ENCODE measurements at places on chromosomes 1 and 21.

DNA sequence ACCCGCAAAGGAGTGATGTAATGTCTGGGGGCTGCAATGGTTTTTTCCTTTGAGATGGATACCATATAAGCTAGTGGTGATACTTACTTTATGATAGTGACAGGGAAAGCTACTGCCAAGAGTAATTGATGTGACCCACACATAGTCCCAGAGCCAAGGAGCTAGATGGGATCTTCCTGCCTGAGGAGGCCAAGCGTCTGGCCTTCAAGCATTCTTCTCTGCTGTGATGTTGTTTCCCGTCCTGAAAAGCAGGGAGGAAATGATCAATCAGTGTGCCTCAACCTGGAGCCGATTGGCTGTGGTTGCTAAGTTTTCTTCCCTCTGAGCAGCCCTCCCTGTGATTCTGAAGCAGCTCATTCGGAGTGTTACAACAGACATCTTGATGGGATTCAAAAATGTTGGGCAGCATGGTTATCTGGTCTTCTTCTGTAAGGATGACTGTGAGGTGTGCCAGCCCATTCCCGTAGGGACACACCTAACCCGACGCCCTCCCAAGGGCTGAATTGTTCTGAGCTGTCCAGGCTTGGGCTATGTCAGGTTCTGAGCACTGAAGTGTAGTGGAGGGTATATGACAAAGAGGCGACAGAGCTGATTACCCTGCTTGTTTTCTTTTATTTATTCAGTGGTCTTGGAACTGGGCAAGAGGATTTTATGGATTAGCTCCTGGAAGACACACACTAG lies 56.7 kb downstream of the UCK2 start:
- no peak for DNase-seq

GRCh38 chr21:37535130-37535529 lies 168.6 kb downstream of the DYRK1A start:
- no peak for DNase-seq

DNA sequence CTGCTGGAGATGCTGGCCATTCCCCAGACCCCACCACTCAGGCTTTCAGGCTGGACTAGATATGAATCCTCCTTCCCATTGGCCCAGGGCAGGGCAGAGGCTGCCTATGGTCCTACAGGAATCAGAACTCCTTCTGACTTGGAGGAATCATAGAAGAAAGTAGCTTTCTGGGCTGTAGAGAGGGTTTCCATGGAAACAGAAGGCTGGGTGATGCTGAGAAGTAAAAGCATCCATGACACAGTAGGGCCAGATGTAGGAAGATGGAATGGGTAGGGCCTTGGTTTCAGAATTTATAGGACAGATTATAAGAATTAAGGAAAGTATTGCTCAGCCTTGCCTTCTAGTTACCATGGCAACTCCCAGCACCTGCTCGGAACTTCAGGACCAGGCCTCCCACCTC lies 9.0 kb downstream of the NT5C1A start:
- DNase-seq = no peak

DNA sequence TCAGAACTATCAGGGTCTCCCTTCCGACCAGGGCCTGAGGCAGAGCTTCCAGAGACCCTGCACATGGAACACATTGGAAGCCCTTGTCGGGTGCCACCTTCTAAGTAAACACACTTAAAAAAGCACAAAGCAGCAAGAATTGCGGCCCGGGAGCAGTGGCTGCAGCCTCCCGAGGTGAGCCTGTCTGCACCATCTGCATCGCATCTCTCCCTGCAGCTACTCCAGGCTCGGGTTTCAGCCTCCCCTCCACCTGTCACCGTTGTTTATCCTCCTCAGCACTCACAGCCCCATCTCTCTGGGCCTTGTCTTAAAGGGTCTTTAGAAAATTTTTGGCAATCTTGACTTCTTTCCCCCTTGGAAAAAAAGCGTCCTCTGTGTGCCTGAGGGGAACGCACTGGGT lies 95.1 kb upstream of the ARHGEF16 start:
- DNase-seq = no peak

DNA sequence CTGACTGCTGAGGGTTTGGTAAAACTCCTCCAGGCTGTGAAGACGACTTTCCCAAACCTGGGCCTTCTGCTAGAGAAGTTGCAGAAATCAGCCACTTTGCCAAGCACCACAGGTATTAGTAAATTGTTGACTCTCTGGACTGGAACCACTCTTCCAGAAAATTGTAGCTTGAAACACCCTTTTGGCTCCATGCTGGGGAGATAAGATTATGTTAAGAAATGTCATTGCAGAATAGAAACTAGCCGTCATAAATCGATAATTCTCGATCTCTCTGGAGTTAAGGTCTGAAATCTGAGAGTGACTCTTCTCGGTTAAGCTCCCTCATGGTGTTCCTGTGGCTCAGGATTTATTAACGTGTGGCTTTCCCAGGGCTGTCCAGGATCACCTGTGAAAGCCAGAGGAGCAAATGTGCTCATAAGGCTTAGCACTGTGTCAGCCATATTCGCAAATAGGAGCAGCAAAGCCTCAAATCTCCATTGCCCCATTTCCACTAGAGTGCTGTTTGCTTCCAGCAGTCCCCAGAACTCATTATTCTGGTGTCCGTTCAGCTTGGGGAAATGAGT lies 54.6 kb downstream of the ZBTB40 start:
- DNase-seq = no peak

DNA sequence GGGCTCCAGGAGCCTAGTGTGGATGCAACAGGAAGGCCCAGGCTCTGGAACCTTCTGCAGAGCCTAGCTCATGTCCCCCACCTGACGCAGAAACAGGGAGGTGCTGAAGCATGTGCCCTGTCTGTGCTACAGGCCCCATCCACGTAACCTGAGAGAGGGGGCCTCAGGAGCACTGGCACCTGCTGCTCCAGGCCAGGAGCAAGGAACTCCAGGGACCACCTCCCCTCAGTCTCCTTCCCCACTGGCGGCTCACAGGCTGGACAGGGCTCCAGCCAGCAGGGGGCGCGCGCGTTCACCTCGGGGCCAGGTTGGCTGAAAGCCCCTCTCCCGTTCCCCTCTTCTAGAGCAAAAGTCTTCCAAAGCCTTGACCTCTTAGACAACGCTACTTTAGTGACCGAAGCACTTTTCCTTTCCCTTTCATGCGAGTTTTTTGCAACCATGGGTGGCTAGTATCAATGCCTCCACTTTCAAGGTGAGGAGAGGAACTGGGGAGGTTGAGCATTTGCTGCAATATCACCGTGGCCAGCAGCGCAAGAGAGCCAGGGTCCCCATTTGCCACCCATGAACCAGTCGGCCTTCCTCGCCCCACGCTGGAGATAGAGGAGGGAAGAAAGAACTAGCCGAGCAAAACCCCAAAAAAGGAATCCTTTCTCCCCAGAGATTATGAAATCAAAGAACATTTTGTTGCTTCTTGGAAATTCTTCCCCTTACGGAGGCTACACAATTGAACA lies 52.4 kb upstream of the GPR157 start:
- peak; percentile 70 for DNase-seq

- DNase-seq = no peak
Measured at GRCh38 chr1:165443539-165444311, 1.2 kb downstream of the RXRG start.

DNA sequence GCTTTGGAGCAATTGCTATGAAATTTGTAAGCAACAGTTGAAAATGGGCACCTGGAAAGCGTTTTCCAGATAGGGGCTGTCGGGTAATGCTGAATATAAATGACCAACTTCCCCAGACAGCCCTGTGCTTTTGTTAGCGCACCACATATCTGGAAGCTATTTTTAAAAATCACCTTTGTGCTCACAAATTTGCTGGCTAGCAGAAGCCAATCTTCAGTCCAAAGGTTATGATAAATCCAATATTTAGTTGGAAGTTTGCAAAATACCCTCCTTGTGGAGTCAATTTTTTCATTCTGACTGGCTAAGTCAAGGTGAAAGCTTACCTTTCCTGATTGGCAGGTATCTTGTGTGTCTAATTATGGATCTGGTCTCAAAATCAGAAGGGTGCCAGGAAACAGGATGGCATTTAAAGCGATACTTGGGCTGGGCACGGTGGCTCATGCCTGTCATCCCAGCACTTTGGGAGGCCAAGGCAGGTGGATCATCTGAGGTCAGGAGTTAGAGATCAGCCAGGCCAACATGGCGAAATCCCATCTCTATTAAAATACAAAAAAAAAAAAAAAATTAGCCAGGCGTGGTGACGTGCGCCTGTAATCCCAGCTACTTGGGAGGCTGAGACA lies 124.1 kb upstream of the AJAP1 start:
- DNase-seq = no peak

- DNase-seq = no peak
Measured at GRCh38 chr1:52926864-52927211, 238 bp upstream of the SCP2 start.

- DNase-seq = no peak
Measured at GRCh38 chr1:50252196-50252595, 143.5 kb downstream of the ELAVL4 start.

DNA sequence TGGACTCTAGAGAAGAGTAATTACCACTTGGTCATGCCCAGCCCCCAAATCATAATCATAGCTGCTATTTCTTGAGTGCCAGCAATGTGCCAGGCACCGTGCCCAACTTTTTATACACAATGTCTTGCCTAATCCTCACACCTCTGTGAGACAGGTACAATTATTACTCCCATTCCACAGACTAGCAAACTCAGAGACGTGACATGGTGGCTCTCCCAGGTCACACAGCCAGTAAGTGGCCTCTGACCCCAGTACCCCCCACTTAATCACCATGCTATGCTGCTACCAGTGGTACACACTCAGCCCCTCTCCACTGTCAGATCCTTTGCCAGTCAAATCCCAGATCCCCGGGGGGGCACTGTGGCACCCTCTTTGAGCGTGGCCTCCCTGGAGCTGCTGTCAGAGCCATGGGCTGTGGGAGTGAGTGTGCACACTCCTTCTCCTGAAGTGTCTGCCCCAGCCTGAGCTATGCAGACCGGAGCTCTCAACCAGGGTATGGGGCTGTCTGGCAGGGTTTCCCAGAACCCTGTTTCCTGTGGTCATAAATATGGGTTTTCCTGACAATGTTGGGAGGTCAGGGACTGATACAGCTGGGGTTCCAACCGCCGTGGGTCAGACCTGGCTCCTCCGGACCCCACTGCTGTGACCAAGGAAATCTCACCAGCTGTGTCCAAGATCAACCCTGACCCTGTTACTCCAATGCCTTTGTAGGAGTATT lies 51.8 kb downstream of the LACTBL1 start:
- no peak for DNase-seq

DNA sequence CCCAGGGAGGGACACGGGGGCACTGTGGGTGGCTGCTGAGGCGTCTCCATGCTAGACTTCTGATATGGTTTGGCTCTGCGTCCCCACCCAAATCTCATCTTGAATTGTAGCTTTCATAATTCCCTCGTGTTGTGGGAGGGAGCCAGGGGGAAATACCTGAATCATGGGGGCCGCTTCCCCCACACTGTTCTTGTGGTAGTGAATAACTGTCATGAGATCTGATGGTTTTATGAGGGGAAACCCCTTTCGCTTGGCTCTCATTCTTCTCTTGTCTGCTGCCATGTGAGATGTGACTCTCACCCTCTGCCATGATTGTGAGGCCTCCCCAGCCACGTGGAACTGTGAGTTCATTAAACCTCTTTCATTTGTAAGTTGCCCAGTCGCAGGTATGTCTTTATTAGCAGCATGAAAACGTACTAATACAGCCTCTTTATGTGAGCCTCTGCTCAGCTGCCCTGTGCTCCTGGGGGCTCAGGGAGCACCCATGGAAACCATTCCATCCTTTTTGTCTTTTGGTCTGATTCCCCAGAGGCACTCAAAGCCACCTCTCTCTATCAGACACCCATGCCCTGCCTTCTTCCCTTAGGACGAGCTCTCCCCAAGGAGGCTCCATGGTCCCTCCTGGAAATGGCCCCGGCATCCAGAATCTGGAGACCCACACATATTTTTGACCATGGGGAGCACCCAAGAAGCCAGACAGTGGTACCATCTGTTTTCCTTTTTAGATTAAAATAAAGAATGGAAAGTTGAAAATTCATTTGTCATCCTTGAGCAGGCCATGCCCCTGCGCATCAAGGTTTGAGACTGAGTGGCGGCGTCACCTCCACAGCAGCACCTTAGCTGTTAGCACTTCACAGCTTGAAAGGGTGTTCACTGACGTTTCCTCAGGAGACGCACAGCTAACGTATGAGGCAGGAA lies 65.9 kb upstream of the FAM20B start:
- DNase-seq = no peak

DNA sequence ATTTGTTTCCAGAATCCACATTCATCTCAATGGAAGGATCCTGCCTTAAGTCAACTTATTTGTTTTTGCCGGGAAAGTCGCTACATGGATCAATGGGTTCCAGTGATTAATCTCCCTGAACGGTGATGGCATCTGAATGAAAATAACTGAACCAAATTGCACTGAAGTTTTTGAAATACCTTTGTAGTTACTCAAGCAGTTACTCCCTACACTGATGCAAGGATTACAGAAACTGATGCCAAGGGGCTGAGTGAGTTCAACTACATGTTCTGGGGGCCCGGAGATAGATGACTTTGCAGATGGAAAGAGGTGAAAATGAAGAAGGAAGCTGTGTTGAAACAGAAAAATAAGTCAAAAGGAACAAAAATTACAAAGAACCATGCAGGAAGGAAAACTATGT lies 2.6 kb downstream of the GADD45A start:
- DNase-seq = peak; percentile 79

DNA sequence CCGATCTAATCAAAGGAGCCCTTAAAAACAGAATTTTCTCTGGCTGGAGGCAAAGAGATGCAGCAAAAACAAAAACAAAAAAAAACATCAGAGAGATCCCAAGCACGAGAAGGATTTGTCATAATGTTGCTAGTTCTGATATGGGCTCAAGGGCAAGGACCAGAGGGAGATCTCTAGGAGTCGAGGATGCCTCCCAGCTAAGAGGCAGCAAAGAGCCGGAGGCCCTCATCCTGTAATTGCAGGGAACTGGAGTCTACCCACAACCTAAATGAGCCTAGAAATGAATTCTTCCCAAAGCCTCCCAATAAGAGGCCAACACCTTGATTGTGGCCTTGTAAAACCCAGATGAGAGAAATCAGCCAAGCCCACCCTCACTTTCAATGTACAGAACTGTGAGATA lies 12.0 kb downstream of the GNG12 start:
- DNase-seq = no peak

DNA sequence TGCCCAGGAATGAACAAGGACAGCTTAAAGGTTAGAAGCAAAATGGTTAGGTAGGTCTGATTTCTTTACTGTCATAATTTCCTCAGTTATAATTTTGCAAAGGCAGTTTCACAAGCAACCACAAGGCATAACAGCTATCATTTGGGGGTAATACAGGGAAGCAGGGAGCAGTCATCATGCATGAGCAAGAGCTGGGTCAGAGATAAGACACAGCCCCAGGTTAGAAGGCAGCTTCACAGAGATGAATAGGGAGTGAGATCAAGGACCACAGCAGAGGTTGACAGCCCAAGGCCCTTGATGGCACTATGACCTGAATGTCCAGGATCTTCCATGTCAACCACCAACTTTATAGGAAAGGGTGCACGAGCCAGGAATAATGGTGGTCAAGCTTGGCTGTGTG lies 9.0 kb upstream of the CSRP1 start:
- no peak for DNase-seq

GRCh38 chr1:228156941-228157728 lies 7.4 kb downstream of the GJC2 start:
- no peak for DNase-seq
